Stimulated activated CD8-positive, alpha-beta memory T cell treated with anti-CD3 and anti-CD28 coated beads, Interleukin-7, amount 100 ng/mL, for 1 hour (primary cell): ENCODE measurements at places on chromosomes 6 and 20.

- DNase-seq = no peak
These were observed 339.0 kb downstream of the SYNE1 start for GRCh38 chr6:152298055-152298647.

DNA sequence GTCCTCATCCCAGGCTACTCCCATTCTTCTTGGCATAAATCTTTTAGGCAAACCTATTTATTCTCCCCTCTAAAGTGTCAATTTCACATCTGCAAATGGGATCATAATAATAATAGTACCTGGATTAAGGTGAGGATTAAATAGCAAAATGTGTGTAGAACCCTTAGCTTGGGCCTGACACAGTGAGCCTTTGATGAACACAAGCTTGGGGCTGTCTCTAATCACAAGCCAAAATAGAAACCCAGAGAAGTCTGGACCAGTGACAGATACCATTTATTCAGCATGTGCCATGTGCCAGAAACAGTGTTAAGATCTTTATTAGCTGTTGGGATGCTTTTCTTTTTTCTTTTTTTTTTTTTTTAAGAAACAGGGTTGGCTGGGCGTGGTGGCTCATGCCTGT is 14.9 kb upstream of the PARD6B start:
- no peak for DNase-seq

GRCh38 chr20:9966966-9967365 is 67.8 kb upstream of the ANKEF1 start:
- no peak for DNase-seq

DNA sequence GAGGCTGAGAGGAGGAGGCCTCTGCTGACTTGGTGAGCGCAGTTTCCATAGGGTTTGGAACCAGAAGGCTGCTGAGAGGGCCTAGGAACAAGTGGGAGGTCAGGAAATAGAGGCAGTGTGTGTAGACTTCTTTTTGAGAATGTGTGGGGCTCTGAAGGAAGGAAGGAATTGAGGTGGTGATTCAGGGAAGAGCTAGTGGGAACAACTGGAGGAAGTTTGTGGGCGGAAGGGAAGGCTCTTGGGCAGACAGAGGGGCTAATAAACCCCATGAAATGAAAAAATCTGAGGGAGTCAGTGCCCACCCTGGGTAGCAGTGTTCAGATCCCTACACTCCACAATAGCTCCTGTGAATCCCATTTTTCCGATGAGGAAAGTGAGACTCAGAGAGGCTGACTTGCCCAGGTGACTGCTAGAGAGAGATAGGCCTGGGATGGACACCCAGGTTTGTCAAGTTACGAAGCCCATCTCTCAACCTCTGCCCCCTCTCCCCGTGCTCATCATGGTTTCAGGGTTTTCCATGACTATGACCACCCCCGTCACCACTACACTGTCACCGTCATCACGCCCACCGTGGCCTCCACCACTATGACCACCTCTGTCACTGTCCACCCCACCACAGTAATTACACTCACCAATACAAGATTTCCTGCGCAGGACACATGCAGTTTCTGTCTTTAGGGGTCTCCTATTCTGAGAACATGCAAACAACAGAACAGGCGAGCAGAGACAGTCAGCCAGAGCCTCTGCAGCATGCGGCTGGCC is 106.4 kb downstream of the MRPL14 start:
- DNase-seq = no peak

GRCh38 chr6:4714961-4715501 is 61.2 kb upstream of the CDYL start:
- DNase-seq = no peak

- no peak for DNase-seq
These were observed 35.9 kb upstream of the MAP3K4 start for GRCh38 chr6:160955508-160956295.

DNA sequence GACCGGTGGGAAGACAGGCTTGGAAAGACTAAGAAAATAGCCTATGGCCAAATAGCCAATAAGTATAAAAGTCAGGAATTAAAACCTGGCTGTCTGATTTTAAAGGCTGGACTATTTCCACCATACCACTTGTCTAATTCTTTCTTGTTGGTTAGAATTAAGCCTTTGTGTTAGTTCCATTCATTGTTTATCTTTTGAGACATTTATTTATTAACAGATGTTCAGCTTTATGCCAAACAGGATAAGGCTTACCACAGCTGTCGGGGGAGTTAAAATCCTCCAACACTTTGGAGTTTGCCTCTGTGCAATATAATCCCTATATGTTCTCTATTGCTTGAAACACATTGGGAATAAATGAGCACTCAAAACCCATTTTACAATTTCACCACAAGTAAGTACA is 208.3 kb downstream of the TMEM200A start:
- no peak for DNase-seq

DNA sequence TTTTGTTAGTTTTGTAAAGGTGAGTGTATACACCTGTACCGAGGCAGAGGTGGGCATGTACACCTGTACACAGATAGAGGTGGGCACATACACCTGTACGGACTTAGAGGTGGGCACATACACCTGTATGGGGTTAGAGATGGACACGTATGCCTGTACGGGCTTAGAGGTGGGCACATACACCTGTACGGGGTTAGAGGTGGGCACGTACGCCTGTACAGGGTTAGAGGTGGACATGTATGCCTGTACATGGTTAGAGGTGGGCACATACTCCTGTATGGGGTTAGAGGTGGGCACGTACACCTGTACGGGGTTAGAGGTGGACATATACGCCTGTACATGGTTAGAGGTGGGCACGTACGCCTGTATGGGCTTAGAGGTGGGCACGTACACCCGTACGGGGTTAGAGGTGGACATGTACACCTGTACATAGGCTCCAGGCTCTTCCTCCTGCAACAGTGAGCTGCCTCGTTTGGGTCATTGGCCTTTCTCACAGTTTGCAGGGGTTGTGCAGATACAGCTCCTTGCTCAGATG is 63.7 kb downstream of the PHACTR3 start:
- DNase-seq = no peak

DNA sequence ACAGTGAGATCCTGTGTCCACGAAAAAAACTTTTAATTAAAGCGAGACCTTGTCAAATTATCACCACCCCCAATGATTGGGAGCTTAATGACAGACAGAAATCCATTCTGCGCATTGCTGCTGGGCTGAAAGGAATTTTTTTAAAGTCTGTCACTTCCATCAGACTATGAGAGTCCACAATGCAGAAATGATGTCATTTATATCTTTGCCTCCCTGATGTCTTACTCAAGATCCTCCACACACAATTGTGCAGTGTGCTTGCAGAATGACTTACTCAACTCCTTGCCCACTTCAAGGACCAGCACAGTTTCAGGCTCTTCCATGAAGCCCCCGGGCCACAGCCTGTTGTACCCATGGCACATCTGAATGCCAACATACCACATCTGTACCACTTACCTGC is 41.0 kb downstream of the GPLD1 start:
- DNase-seq = no peak

DNA sequence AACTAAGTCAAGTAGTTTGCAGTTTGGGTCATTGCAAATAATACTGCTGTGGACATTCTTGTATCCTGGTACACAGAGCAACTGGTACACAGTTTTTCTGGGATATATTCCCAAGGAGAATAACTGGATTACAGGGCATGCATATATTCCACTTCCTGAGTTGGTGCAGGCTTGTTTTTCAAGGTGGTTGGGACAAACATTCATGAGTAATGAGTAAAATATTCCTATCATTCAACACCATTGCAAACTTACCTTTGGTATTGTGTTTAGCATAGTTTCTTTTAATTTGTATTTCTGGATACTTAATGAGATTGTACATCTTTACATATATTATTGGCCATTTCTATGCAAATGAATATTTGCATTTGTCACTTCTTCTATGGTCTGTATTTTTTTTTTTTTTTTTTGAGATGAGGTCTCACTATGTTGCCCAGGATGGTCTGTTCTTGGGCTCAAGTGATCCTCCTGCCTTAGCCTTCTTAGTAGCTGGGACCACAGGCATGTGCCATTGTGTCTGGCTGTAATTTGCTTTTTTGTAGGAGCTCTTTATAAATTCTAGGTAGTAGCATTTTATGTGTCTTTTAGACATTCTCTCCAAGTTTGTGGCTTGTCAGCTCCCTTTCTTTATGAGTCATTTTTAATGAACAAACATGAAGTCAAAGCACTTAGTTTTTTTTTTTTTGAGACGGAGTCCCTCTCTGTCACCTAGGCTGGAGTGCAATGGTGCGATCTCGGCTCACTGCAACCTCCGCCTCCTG is 158.7 kb downstream of the SOX4 start:
- no peak for DNase-seq

DNA sequence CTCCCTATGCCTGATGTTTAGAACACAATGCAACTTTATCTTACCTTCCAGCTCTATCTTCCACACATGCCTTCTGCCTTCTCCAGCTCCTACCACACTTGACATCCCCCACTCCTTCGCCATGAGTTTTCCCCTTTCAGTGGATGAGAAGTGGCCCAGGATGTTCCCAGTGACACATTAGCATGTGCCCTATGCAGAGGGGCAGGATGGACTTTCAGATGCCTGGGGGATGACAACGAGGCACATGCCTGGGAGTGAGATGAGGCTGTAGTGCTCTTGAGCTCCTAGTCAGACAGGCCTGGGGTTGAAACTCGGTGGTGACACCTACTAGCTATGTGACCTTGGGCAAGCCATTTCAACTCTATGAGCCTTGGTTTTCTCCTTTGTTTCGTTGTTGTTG is 20.1 kb upstream of the SLC32A1 start:
- no peak for DNase-seq
